ENCODE measurements at places on chromosomes 5 and 9.

GRCh38 chr5:153900703-153901395, 137.9 kb downstream of the FAM114A2 start:
- no peak for DNase-seq

DNA sequence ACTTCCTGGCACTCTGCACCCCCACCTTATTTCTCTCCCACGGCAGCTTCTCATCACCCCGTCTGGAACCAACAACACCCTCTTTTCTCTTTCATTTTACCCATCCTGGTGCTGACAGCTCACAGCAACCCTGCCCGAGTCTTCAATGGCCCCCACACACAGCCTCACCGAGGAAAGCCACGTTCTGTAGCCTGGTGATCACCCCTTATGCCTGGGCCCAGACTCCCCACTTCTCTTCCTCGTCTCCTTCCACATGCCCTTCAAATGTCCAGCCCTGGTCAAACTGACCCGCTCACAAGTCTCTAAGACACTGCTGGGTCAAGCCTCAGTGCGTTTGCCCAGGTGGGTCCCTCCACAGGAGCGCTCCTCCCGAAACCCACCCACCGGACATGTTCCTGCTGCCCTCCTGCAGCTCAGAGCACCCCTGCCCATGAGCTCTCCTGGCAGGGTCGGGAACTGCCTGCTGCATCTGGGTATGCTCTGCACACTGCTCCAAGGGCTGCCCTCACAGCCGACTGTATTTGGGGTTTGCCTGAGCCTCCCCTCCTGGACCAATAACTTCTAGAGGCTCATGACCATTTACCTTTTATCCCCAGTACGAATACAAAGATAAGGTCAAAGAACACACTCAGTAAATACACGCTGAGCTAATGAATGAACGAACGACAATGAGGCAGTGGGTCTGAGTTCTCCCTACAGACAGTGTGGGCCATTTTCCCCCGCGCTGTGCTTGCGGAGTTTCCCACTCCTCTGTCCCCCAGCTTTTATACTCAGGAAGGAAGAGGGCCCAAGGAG, 154.7 kb upstream of the PHYKPL start:
- no peak for DNase-seq

DNA sequence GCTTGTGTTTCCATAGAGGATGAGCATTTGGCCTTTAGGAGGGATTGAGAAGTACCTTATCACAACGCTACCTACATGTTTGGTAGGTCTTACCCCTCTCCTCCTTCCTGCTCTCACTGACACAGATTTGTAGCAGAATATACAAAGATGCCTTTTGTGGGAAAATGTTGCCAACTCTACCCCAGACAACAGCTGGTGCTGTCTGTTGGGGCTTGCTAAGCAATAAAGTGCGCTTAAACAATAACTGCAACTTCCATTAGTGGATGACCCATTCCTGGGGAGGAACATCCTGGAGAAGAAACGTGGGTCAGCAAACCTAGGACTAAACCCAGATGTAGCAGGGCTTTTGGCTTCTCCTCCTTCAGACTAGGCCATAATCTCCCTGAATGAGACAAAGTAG, 174.3 kb downstream of the EFNA5 start:
- no peak for DNase-seq

GRCh38 chr9:92467511-92467910, 14.8 kb downstream of the ASPN start:
- DNase-seq = no peak

DNA sequence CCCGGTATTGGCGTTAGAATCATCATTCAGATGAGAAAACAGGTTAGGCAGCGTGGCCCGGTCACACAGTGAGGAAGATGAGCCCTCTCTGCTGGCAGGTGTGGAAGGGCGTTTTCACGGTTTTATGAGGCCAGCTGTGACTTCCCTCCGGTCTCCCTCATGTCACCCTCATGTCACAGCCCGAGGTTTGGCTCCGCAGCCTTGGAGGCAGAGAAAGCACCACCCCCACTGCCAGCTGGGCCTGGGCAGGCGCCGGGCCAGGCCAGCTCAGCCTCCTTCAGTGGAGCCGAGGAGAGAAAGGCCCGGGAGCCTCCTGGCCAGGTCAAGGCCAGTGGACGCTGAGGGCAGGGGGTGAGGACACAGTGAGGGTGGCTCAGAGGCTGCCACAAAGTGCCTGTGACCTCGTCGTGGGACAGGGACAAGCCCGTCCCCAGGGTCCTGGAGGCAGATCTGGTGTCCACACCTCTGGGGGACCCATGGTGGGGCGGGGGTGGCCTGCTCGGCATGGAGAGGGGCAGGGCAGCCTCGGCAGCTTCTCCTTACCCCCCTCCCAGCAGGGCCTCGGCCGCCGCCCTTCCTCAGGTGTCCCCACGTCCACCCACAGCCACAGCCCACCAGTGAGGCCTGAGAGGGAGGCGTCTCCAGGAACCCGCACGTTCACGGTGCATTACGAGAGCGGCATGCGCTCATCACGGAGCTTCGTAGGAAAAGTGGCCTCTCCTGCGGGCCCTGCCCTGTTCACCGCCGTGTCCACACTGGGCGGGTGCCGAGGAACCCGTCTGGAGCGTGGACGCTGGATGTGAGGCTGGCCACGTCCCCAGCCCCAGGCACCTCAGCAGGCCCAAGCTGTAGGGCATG, 32.2 kb downstream of the EXD3 start:
- no peak for DNase-seq

DNA sequence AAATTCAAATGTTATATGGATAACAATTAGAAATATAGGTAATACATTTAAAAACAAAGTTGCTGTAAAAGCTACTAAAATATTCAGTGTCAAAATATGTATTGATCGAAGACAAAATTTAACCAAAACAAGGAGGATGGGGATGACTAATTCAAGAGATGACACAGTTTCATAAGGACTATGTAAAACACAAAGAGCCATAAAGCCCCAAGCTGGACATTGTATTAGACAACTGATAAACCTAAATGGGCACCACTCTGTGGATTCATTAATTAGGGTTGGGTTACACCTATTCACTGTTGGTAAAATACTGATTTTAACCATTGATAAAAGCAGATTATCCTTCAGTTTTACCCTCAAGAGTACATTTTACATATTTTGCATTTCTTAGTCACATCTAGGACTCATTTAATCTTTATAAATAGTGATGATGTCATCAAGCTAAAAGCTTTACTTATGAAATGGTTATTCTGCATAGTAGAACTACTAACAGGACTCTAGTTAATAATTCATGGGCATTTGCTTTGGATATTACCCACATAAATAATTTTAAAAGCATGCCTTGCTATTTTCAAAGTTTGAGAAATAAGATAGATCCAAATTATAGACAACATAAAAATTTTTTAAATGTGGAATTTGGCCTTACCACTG, 13.7 kb downstream of the TUT7 start:
- DNase-seq = no peak

DNA sequence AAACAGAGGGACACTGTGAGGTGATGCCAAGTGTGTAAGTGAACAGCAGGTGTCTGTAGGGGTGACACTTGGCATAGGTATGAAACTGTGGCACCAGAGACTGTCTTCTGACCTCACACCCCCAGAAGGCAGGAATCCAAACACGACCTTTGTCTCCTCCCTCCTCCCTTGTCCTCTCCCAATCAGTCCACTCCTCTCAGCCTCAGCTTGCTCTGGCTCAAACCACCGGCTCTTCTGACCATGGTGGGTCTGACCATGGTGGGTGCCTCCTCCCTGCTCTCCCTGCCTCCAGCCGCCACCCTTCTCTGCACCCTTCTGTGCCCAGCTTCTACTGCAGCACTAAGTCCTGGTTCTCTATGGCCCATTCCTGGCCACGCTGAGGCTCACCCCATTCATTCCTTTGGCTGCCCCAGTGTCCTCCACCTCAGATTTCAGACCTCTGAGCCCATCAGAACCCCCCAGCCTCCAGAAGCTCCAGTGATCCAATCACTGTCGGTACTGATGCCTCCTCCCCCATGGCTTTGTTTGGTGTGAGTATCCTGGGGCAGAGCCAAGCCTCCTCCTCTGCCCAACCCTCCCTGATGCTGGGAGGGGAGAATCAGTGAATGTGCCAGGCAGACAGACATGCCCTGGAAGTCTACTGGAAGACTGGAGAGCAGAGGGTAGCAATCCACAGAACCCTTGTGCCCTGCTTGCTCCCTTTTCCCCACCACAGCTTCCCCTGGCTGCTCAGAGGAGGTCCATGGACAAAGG, 1.7 kb upstream of the ARID3C start:
- DNase-seq = no peak

GRCh38 chr5:168681556-168682183, 102.5 kb upstream of the PANK3 start:
- no peak for DNase-seq

DNA sequence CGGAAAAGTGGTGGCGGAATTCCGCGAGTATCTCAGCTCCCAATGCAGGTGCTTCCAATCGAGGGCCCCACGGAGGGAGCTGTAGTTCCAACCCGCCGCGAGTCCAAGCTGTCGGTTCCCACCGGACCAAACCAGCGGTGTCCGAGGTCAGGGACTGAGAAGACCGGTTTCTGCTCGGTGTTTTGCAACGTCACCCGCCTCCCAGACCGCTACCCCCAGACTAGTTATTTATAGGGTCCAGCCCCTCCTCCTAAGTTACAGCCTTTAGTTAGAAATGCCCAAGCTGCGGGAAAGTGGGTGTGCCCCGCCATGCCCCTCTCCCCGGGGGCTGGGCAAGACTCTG, 677 bp upstream of the MYORG start:
- DNase-seq = no peak

GRCh38 chr5:59608745-59609144, 284.8 kb downstream of the PDE4D start:
- no peak for DNase-seq

DNA sequence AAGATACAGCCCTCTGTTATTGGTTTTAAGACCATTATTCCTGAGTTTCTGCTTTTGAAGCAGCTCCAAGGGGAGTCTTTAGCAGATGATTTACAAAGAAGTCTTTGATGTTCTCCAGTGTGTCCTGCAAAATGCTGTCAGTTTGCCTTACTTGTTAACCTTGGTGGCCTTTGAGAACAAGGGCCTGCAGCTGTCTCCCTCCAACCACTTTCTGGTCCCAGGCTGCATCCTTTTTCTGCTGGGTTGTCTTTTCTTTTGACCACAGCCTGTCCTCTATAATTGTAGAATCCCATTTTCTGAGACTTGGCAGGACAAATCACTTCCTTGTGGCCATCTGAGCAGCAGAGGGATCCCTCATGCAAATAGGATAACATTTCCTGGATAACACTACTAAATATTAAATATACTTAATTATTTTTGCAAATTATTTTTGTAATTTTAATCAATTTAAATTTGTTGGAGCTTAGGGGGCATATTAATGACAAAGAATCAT, 281.4 kb downstream of the DMRT2 start:
- no peak for DNase-seq

DNA sequence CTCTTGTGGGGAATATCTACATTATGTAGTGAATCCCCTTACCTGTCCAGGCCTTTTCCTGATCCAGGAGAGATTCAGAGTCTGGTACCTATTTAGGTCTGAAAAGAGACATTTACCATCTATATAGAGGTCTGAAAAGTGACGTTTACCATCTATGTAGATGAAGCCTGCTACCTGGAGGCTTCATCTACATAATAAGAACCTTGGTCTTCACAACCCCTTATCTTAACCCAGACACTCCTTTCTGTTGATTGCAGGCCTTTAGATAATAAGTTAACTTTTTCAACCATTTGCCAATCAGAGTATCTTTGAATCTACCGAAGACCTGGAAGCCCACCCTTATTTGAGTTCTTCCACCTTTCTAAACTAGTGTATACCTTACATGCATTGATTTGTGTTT, 113.0 kb upstream of the DMRT1 start:
- no peak for DNase-seq

GRCh38 chr5:90174236-90174635, 235.3 kb downstream of the CETN3 start:
- DNase-seq = no peak

DNA sequence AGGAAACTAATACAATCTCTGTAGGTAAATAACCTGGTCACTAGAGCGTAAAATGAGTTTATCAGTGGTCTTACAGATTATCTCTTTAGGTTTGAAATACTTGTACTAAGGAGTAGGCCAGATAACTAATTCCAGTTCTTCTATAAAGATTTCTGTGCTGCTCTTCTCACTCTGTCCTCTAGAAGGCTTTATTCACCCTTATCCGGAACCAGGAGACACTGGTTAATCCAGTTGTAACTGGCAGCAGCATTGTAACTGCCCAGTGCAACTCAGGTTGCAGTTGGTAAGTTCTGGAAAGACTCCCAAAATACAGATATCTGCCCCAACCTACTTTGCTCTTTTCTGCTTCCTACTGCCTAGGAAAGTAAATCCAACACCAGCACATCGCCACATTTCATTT, 19.8 kb downstream of the C5orf22 start:
- DNase-seq = no peak

DNA sequence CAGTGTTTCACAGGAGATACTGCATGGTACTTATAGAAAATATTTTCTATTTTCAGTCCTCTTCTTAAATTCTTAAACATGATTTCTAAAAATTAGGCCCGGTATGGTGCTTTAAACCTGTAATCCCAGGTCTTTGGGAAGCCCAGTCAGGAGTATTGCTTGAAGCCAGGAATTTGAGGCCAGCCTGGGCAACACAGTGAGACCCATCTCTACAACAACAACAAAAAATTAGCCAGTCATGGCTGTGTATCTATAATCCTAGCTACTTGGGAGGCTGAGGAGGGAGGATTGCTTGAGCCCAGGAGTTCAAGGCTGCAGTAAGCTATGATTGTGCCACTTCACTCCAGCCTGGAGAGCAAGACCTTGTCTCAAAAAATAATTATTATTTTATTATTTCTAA, 23.3 kb downstream of the ELL2 start:
- DNase-seq = no peak

DNA sequence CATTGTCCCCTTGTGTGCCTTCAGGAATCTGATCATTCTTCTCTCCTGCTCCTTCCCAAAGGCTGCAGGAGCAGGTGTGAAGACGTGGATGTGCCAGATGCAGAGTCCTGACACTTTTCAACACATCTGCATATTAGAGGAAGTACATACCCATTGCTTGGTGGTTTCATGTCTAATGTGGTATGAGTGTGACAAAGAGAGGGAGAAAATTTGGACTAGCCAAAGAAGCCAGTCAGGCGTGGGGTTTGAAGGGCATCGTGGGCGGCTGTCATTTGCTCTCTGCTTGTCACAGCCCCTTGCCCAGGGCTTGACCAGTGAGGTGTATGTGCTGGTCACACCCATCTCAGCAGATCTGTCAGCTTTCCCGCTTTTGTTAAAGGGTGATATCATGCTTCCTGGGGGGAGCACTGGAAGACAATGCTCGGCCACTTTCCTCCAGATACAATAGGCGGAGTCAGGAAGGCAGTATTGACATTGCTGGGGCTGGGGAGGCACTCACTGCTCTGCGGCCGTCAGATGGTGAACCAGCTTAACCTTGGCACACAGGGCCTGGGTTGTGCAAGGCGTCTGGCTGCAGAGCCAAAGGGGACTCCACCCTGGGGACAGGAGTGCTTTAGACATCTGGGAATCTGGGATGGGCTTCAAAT, 8.6 kb downstream of the TEK start:
- no peak for DNase-seq

- no peak for DNase-seq
Observed at GRCh38 chr5:123174916-123175481, 86.0 kb downstream of the PRDM6 start.

DNA sequence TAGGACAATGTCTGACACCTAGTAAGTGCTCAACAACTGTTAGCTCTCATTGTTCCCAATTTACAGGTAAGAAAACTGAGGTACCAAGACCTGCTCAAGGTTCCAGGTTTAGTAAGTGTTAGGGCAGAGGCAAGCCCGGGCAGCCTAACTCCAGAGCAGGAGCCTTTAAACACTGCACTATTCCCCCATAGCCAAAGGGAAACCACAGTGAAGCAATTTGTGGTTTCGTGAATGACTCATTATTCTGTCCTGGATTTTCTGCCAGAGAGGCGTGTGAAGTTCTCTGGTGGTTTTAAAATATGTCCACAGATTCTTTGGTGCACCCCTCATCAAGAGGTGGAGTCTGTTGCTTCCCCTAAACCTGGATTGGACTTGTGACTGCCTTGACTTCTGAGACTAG, 1.0 kb upstream of the MCC start:
- DNase-seq = no peak

Data from activated CD4-positive, alpha-beta T cell treated with anti-CD3 and anti-CD28 coated beads for 1 hour (primary cell).